CD4-positive, CD25-positive, alpha-beta regulatory T cell (primary cell): ENCODE measurements at places on chromosomes 5 and 9. TPM values are rescaled to one million over a fixed set of nuclear protein-coding genes. Genes with fewer than 3 reads are reported as not detected.

The ZNF883 gene
- total RNA-seq, result 0.52 TPM

The TEX48 gene
- total RNA-seq, result not detected

The TMEM174 gene
- total RNA-seq, result not detected

The SLC9A3 gene
- total RNA-seq, result 2.0 TPM

The PCDHGC4 gene
- total RNA-seq, result not detected

The SLC4A9 gene
- total RNA-seq, result not detected

The IL4 gene
- total RNA-seq, result 2.1 TPM

The IL7R gene
- 394 TPM for total RNA-seq
